Skeletal muscle cell (primary cell): ENCODE measurements at places on chromosomes 2 and 18.
A peak's percentile ranks its signal among the peaks of the same experiment; 100 is the strongest.

- DNase-seq, result no peak
Observed at GRCh38 chr2:60741576-60741975, 14.5 kb upstream of the PAPOLG start.

GRCh38 chr2:111209045-111209514 is 88.4 kb downstream of the BCL2L11 start:
- DNase-seq, result peak; percentile 55

DNA sequence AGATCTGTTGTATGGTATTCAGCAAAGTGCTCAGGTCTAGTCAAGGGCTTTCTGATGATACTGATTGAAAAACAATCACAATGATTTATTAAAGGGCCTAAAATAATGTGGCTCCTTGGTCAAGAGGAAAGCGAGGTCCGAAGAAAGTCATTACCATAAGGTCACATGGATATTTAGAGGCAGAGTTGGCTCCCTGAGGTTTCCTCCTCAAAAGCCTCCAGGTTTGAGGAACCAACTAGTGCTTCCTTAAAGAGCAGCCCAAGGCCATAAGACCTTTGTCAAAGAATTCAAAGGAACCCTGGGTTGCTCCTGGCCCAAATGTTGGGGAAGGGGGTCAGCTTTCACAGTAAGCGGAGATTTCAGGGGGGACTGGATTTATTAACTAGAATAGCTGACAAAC is 280.7 kb upstream of the ATP5MC3 start:
- DNase-seq, result no peak

DNA sequence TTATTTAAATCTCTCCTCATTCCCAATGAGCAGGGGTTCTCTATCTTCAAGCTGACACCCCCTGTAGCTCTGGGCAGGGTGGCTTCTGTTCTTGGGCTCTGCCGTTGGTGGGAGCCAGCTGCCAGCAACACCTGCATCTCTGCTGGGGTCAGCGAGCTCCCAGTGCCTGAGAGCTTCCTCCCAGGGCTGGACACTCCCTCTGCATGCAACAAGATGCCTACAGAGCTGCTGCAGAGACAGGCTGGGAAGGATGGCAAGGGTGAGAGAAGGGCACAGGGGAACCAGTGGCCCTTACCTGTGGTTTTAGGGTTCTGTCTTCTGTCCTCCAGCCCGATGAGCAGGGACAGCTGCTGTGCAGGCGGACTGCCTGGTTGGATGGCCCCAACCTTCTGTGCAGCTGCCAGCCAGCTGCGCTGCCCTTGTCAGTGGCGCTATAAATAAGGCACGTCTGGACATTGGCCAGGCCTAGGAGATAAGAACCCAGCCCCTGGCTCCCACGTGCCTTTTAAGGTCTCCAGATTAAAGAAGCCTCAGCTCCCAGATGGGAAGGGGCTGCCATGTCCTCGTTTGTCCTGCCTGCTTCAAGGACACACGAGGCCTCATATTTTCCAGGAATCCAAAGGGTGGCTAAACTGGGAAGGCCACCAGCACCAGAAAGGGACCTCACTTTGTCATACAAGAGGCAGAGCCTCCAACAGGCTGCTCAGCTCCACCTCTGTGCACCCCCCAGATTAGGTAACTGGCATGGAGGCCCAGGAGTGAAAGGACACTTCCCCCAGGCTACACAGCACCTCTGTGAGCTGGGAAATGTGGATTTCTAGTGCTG is 39.5 kb upstream of the FHL2 start:
- DNase-seq, result peak; percentile 56

DNA sequence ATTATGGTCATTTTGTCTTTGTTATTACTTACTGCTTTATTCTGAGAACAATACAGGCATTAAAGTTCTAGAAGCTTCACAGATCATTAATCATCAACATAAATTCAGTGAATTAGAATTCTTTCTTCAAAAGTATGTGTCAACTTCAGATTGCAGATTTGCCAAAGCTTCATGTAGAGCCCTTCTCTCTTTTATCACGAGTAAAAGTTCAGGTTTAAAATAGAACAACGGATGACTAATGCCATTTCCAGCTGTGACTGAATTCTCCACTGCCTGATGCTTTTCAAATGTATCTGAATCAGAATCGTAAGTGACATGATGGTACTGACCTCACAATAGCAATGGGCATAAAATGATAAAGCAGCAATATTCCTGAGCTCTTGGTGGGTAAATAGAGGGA is 116.0 kb downstream of the ABCA12 start:
- peak; percentile 19 for DNase-seq

DNA sequence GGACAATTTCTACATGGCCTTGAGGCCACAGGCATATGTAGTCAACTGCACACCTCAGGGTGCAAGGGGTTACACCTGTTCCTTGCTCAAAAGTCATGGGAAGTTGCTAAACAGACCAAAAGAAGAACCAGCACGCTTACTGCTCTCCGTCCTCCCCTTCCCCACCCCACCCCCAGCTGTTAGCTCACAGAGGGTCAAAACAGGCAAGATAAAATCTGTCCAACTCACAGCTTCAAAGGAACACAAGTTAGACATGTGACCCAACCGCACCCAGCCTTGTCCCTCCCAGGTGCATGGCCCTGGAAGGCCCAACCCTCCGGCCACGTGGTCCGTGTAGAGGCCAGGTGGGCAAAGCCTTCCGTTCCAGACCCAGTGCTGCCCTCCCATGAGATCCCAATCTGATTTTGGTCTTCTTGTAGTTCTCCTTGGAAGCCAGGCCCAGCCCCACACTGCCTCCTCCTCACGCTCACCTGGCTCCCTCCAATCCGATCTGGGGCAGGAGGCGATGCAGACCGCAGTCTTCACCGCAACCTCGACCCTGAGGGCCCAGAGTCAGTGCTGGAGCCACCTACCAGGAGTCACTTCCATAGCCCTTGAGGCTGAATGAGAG is 14.5 kb upstream of the ASPRV1 start:
- no peak for DNase-seq

DNA sequence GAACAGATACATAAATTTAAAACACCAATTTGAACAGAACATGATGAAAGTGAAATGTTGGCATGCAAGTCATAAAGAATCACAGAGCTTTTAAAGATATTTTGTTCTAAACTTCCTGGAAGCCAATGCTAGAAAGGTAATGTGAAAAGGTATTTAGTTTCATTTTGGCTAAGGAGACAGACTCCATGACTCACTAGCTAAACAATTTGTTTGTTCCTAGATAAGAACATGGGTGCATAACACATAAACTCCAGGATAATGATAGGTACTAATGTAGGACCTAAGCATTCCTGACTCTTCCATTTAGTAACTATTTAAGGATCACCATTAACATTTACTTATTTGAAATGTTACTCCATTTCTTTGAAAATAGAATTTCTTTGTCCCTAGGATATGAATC is 292.5 kb upstream of the CNTNAP5 start:
- no peak for DNase-seq

- DNase-seq, result no peak
Observed at GRCh38 chr2:148885988-148886387, 11.0 kb downstream of the KIF5C start.
